ENCODE measurements at places on chromosomes 4 and X. TPM values are rescaled to one million over a fixed set of nuclear protein-coding genes. Genes with fewer than 3 reads are reported as not detected.

The TEX13C gene
- not detected for total RNA-seq

The SPATA4 gene
- total RNA-seq, result not detected

The CT45A10 gene
- not detected for total RNA-seq

The DCAF8L2 gene
- total RNA-seq, result not detected

The UGT2B15 gene
- total RNA-seq, result not detected

The BEX2 gene
- 19.6 TPM for total RNA-seq

The XKRX gene
- total RNA-seq, result 0.12 TPM

The LRBA gene
- 51.0 TPM for total RNA-seq

The FAM9B gene
- not detected for total RNA-seq

The IL2RG gene
- 498 TPM for total RNA-seq

The MAGEB4 gene
- total RNA-seq, result not detected

The LONRF3 gene
- total RNA-seq, result 1.2 TPM

The SORCS2 gene
- total RNA-seq, result not detected

The TMEM47 gene
- not detected for total RNA-seq

The RAB40AL gene
- 0.36 TPM for total RNA-seq

The BBS7 gene
- total RNA-seq, result 11.6 TPM

The CD40LG gene
- total RNA-seq, result 66.6 TPM

The CLCN5 gene
- 3.5 TPM for total RNA-seq

The HPGDS gene
- 0.24 TPM for total RNA-seq

All from activated naive CD4-positive, alpha-beta T cell treated with anti-CD3 and anti-CD28 coated beads, Interleukin-2, amount 10 ng/mL, durations not matched to agents 5 hours and 36 hours (primary cell).